ENCODE measurements at places on chromosomes 2 and 18.

GRCh38 chr2:140975237-140975636 is 1155.6 kb downstream of the LRP1B start:
- no peak for DNase-seq

- peak; percentile 73 for DNase-seq
Observed at GRCh38 chr18:42310956-42311355, 355.9 kb downstream of the PIK3C3 start.

DNA sequence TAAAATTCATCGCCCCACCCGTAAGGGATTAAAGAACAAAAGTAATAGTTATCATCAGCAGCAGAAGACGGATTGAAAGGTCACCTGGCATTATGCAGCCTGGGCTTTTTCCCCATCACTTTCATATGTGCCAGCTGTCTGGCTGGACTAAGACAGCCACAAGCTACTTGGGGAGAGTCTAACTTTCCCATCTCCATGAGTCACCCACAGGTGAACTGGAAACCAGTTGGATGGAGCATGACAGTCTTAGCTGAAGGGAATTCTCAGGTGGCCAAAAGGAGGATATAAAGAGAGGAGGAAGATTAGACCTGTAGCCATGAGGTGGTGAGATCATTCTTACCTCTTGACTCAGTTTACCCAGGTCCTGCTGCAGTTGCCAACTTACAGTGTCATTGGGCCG is 7.0 kb upstream of the FAM178B start:
- no peak for DNase-seq

- no peak for DNase-seq
Observed at GRCh38 chr2:5959836-5960820, 267.9 kb downstream of the SOX11 start.

DNA sequence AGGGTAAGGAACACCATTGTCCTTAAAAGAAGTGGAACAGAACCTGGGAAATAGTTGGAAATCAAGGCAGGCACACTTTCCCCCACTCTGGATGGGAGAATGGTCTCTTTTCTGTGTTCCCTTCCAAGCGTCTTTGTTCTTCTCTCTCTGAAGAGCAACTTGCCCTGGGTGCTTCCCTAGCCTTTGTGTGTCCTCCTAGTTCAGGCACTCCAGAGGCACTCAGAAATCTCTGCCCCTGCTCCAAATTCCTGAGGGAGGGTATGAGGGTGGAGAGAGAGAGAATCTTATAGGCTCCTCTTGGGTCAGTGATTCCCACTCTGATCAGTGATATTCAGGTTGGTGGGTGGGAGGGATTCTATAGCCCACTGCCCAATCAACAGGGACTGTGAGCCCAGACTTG is 8.8 kb upstream of the SIX2 start:
- DNase-seq, result no peak

- peak; percentile 57 for DNase-seq
Observed at GRCh38 chr2:99066075-99066958, 75.2 kb upstream of the C2orf15 start.

DNA sequence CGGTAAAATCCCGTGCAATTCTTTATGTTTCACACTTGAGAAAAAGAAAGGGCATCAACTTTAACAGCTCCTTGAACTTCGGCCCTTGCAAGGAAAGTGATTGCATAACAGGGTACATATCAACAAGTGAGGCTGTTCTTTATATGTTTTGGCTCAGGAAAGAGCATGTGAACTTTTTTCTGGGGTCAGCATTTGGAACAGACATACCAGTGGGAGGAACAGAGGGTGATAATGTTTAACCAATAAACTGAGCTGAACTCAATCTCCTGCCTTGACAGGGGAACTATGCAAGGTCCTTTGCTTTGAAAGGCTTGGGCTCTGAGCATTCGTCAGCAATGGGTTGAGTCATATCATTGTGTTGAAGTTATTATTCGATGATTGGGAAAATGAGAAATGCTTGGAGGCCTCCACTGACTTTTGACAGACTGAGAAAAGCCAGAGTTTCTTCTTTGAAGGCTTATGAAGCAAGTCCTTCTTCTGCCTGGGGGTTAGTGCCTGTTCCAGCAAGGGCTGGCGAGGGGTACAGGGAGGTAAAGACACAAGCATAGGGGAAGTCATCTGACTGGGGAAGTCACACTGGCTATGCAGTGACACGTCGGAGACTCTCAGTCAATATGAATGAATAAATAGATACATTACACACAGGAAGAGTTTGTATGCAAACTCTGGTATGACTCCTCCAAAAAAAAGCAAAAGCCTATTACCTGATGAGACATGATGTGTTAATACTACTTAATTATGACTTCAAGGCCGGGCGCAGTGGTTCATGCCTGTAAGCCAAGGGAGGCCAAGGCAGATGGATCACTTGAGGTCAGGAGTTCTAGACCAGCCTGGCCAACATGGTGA is 57.2 kb downstream of the CYB5A start:
- DNase-seq, result peak; percentile 51

GRCh38 chr2:7432436-7432835 is 515.2 kb downstream of the RNF144A start:
- no peak for DNase-seq

- DNase-seq, result no peak
Observed at GRCh38 chr2:96931466-96931865, 54.9 kb downstream of the FAM178B start.

- DNase-seq, result no peak
Observed at GRCh38 chr18:59821983-59822382, 77.8 kb upstream of the PMAIP1 start.

Data from COLO829 (cell line).